ENCODE measurements at places on chromosomes 16 and 17.

GRCh38 chr17:77206158-77206956 lies 65.6 kb downstream of the SEC14L1 start:
- no peak for DNase-seq

- DNase-seq: no peak
Observed at GRCh38 chr17:4326112-4326511, 40.4 kb downstream of the UBE2G1 start.

GRCh38 chr17:64245218-64246145 lies 17.6 kb downstream of the TEX2 start:
- DNase-seq: no peak

DNA sequence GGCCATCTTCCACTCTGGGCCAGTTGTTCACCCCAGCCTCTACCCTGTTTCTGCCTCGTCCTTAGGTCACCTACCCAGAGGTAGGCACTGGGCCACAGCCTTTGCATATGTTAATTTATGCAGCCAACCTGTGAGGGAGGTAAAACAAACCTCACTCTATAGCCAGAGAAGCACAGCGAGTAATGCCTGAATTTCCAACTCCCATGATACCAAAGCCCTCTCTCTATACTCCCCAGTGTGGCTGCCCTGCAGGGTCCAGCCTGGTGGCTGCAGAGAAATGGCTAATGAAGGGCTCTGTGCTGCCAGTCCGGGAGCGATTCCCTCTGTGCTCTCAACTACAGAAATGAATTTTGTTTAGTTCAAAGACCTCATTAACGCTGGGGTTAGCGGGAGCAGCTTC lies 397.0 kb upstream of the CCL2 start:
- DNase-seq: no peak

DNA sequence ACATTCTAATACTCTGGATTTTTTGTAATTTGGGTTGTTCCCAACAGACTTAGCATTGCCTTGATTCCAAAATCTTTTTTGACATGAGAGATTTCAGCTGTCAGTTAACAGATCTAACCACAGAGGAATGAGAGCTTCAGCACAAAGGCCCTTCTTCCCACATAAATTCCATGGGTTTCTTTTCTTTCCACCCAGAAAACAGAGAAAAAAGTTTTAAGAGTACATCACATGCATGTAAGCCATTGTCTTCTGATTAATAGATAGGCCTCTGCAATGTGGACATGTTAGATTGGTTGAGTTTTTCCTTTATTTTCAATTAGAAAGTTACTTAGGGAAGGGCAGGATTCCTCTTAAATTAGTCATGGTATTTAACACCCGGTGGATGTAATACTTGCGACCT lies 939 bp downstream of the MYH8 start:
- DNase-seq: no peak

DNA sequence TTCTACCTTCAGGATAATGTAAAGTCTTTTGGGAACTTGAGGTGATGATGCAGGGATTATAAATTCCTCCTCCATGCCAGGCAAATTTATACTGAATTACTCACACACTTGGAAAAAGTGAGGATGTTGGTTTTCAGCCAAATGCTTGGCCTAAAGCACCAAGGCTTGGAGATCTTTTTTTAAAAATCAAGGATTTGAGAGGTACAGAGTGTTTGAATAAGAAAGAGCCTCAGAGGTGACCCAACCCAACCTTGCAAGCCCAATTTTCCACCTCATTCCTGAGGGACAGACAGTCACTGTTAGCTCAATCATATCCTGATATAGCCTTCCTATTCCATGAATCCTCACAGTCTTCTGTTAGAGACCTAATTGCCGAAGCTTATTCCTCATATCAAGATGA lies 14.0 kb downstream of the GRIN2A start:
- DNase-seq: no peak

DNA sequence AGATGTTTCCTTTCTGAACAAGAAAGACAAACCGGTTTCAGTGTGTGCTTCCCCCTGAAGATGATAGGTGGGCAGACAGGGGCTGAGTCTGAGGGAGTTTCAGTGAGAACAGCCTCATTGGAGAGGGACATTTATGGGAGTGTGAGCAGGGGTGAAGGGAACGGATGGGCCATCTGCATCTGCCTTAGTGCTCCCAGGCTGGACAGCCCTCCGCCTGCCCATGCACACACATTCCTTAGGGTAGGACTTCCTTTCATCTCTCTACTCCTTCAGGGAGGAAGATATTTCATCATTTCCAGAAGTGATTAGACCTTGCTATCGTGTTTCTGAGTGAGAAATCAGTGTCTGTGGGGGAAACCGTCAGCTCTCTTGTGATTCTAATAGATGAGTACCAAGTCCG lies 3.8 kb downstream of the SHISA6 start:
- DNase-seq: no peak

DNA sequence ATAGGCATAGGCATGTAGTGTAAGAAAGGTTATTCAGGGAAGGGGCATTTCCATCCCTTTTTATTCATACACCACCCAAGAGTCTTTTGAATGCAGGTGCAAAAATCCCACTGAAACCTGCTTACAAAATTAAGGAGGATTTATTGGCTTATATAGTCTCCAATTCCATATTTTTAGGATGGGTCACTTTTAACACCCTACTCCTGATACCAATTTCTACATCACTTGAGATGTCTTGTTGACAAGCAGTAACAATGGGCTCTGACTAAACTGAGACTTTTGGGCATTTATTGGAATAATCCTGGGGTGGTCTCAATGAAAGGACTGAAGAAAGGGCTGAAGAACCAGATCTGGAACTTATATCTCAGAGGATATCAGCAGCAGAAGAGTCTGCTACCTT lies 18.9 kb upstream of the NKD1 start:
- DNase-seq: no peak

GRCh38 chr17:44203731-44204440 lies 4.2 kb upstream of the ATXN7L3 start:
- no peak for DNase-seq

- DNase-seq: peak; percentile 78
Observed at GRCh38 chr16:70725912-70726828, 40.3 kb upstream of the MTSS2 start.

DNA sequence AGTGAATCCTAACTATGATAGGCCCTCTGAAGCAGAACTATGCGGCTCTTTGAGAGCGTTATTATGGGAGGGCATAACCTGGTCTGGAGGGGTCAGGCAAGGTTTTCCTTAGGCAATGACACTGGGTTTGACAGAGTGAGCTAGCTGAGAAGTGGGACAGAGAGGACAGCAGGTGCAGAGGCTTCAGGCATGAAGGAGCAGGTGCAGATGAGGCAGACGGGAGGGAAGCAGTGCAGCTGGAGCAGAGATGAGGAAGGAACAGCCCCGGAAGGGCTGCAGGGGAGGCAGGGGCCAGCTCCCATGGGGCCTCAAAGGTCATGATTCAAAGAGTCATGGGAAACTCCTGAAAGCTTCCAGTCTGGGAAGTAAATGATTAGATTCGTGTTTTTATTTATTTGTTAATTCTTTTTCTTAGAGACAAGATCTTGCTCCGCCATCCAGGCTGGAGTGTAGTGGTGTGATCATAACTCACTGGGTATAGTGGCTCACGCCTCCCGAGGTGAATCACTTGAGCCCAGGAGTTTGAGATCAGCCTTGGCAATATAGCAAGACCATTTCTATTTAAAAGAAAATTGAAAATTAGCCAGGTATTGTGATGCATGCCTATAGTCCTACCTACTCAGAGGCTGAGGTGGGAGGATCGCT lies 5.4 kb downstream of the MARCHF10 start:
- no peak for DNase-seq

- DNase-seq: no peak
Observed at GRCh38 chr17:66343531-66344078, 41.2 kb downstream of the PRKCA start.

GRCh38 chr17:42178817-42179216 lies 2.1 kb downstream of the KCNH4 start:
- no peak for DNase-seq

DNA sequence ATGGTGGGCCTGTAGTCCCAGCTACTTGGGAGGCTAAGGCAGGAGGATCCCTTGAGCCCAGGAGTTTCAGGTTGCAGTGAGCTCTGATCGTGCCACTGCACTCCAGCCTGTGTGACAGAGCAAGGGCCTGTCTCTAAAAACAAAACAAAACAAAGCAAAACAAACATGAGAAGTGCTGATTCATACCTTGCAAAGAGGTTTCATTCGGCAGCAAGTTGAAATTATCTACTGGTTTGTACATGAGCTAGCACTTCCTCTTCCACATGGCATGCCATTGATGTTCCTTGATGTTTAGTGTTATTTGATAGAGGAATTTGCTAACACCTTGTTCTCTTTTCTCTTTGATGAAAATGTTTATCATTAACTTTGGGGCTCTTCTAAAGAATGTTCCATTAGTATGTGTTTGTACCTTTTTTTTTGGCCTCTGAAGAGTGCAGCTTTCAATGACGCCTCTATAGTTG lies 50.6 kb downstream of the SPECC1 start:
- no peak for DNase-seq

- no peak for DNase-seq
Observed at GRCh38 chr16:65494080-65494479, 372.2 kb upstream of the CDH11 start.
